ENCODE measurements at places on chromosomes 6 and 20.

DNA sequence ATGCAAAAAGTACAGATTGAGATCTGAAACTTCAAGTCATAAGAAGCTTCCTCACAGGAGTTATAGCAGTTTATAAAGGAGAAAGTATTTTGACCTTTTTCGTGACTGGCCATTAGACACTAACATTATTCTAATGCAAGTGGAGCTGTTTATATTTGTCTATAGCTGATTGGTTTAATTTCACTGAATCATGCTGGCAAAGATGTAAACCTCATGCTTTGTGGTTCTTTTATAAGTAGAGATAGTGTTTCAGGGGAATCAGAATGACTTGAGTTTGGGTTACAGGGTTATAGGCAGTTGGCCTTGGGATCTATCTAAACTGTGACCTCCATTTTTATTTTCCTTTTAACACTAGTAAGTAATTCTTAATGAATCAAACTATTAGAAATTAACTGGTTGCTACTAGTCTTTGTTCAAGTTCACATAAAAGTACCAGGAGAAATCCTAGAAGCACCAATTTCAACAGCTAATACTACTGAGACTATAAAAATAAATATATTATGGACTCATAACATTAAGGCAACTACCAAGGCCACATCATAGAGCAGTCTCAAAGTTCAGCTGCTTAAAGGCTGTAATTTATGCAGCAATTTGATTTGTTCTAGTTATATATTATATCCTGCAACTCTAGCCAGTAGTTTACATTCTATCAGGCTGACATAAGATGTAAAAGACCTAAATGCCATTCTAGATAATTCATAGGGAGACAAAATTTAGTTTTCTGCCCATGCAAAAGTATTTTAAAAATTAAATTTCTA, 94.0 kb downstream of the RNGTT start:
- DNase-seq: no peak

DNA sequence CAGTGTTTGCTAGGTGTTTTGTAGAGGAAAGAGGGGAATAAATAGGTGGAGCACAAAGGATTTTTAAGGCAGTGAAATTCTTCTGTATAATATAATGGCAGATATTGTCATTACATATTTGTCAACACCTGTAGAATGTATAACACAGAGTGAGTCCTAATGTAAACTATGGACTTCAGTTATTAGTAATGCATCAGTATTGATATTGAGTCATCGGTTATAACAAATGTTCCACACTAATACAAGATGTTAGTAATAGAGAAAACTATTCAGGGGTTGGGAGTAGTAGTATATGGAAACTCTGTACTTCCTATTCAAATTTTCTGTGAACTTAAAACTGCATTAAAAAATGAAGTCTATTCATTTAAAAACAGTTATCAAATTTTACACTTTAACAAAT, 299.2 kb downstream of the UBE3D start:
- no peak for DNase-seq

DNA sequence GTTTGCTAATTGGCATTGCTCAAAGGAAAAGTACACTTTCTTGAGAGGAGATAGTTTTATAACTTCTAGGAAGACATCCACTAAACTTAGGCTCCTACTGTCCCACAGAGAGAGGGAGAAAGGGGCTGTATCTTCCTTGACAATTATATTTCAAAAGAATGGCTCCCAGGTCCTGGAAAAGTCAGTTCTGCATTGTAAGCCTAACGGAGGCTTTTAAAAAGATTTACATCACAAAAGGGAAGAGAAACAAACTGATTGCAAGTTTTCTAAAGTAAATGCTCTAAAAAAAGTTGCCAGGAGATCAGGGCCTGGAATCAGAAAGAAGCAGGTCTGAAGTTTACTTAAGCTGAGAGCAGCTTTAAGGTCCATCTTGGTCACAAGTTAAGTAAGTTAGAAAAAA, 839.5 kb downstream of the FRK start:
- DNase-seq: no peak

DNA sequence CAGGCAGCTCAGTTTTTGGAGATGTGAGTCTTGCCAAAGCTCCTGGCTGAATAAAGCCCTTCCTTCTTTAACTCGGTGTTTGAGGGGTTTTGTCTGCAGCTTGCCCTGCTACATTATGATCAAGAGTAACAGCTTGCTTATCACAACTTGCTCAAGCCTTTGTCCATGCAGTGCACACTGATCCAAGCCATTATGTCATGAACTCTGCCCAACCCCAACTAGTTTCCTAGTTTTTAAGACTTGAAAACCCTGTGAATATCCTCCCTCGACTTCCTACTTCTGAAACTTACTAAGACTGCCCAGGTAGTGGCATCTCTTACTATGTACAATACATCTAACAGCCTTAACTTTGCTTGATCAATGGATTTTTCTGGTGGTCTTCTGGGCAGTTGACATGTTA, 50.3 kb upstream of the ADGRF4 start:
- DNase-seq: no peak

DNA sequence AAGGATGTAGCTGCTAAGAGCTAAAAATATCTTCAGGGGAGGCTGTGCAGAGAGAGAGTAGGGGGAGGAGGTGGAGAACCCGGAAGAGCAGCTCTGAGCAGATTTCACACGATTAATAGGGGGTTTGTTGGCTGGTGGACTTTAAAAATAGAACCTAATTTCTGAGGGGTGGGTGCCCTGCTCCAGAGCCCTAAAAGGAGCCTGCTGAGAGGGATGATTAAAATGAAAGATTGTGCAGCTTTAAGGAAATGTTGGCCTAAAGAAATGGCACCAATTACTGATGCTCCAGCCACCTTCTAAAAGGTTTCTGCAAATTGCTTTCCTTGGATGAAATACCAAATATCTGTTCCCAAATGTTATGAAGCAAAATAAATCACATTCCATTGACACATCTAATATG, 202.8 kb upstream of the BTBD3 start:
- DNase-seq: no peak

Data from DND-41 (cell line).